Cardiac fibroblast (primary cell): ENCODE measurements at places on chromosomes 2 and 18.

DNA sequence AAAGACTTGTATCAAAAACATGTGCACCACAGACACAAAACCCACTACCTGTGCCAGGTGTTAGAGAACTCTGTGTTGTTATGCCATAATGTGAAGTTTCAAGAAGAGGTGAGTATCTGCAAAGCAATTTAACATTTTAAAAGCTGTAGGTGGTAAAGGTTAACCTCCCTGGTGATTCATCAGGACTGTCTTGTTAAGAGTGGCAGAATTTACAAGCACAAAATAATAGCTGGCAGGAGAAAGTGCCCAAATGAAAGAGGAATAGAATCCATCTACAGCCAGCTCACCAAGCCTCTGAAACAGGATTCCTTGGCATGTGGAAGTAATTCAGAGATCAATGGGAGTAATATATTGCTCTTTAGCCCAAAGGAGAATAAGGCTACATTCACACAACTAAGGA, 230.7 kb downstream of the AFF3 start:
- DNase-seq = no peak

DNA sequence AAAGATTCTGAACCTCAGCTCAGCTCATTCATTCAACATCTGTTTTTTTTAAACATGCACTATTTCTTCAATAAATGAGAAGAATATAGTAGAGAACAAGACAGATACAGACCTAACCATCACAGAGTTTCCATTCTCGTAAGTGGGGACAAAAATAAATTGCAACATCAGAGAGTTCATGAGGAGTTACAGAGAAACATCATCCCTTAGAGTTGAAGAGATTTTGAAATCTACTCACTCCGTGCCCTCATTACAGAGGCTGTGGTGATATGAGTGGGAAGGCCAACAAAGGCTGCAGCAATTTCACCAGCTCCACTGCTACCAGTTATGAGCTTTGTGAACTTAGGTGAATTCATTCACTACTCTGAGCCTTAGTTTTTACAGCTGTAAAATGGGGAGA, 399.3 kb downstream of the BCL11A start:
- no peak for DNase-seq

- no peak for DNase-seq
Observed at GRCh38 chr2:41764919-41765318, 282.9 kb upstream of the PKDCC start.

DNA sequence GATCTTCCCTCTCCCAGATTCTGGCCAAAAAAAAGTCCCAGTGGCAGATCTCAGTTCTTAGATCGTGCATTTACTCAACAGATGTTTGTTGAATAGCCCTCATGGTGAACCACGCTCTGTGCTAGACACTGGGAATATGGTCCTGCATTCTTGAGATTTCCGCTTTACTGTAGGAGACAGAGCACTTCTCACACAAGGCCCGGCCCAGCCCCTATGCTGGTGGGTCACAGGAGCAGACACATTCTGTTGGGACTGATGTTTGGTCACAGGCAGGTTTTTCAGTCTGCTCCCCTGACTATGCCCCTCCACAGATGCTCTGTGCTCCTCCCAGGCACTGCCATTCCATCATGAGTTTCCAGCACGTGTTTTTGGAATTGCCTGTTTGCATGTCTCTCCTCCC, 110.9 kb downstream of the RAPGEF4 start:
- DNase-seq = no peak

DNA sequence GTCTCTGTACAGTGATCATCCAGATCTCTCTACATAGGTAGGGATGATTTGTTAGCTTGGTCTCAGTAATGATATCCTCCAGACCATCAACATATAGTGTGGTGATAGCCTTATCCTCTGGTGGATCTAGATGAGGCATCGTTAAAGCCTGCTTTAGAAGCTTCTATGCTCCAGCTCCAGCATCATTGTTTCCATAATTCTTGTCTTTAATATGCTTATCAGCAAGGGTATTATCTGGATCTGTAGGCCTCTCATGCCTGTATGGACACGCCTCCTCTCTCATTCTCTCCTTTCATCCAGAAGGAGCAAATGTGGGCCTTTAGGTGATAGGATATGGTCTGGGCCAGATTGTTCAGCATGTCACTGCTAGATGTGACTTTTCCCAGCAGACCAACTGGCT, 234.5 kb upstream of the CHST9 start:
- DNase-seq = no peak

DNA sequence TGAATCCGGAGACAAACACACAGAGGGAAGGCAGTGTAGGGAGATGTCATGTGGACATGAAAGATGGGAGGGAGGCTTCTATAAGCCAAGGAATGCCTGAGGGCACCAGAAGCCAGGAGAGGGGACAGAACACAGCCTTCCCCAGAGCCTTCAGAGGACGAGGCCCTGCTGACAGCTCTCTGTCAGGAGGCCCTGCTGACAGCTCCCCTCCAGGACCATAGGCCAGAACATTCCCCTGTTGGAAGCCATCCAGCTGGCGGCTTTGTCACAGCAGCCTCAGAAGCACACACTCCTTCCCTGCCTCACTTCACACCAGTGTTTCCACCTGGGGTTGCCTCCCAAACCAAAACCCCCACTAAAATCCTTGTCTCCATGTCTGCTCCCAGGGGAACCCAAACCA, 171.3 kb upstream of the ID2 start:
- no peak for DNase-seq

GRCh38 chr2:188328419-188328818, 36.7 kb downstream of the GULP1 start:
- DNase-seq = no peak

DNA sequence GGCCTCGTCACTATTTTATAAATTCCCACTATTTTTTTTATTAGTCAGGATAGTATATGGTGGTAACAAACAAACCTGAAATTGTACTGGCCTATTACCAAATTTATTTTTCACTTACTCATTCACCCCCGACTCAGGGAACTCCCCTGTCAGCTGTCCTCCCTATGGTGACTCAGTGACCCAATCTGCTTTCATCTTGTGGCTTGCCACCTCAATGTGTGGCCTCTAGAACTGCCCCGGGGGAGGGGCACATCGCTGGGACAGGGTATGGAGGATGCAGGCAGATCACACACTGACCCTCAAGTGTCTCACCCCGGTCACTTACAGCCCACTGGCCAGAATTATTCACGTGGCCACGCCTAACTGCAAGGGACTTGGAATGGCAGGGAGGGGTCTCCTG, 71.6 kb downstream of the ACTR2 start:
- DNase-seq = peak; percentile 84
